ENCODE measurements at places on chromosomes 12 and 14.

- DNase-seq: no peak
Measured at GRCh38 chr14:102063808-102064429, 22.9 kb downstream of the HSP90AA1 start.

- no peak for DNase-seq
Measured at GRCh38 chr12:47269916-47270315, 190.2 kb upstream of the AMIGO2 start.

- no peak for DNase-seq
Measured at GRCh38 chr14:75727124-75727523, 66.1 kb downstream of the TTLL5 start.

DNA sequence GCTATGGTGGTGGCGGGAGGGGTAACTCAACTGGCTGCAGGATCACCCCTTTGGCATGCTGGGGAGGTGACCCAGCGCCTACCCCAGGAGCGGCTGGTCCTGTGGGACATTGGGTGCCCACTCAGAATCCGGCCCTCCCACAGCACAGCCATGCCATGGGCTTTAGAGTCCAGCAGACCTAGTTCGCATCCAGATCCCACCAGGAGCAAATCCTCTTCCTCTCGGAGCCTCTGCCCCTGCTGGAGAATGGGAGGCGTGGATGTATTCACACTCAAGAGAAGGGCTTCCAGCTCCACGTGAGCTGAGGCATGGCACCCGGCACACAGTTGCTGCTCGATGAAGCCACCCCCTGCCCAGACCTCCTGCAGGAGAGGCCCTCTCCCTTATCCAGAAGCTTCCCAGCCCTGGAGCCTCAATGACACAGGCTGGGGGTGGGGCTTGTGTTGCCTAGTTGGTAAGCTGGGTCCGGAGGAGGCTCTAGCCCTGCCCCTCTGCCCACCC is 17.7 kb downstream of the FAM222A start:
- DNase-seq: no peak

GRCh38 chr12:47590771-47591360 is 115.0 kb downstream of the RPAP3 start:
- no peak for DNase-seq

DNA sequence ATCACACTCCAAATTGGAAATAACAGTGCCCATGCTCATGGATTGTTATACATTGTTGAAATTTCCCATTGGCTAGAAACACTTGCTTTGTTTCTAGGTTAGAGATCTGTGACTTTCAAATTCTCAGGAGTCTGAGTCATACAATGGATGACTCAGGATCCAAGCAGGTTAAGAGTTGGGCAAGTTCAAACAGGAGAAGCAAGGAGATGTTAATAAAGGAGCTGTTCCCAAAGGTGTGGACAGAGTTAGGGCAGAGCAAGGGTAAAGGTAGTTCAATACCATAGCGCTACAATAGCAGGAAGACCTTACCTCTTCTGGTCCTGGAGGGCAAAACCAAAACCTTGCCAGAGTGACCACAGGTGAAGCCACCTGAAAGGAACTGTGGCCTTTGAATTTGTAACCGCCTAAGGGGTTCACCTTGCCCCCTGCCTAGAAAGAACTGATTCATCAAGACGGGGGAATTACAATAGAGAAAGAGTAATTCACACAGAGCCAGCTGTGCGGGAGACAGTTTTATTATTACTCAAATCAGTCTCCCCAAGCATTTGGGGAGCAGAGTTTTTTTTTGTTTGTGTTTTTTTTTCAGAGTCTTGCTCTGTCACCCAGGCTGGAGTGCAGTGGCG is 4.2 kb upstream of the AMN1 start:
- peak; percentile 36 for DNase-seq

- DNase-seq: no peak
Measured at GRCh38 chr14:21041676-21042433, at the start of gene RNASE7. RNASE7 (plus strand) TSS chr14:21042362; CDS start chr14:21042993, 631 bp downstream.

- no peak for DNase-seq
Measured at GRCh38 chr14:53971521-53971920, 14.9 kb upstream of the BMP4 start.

DNA sequence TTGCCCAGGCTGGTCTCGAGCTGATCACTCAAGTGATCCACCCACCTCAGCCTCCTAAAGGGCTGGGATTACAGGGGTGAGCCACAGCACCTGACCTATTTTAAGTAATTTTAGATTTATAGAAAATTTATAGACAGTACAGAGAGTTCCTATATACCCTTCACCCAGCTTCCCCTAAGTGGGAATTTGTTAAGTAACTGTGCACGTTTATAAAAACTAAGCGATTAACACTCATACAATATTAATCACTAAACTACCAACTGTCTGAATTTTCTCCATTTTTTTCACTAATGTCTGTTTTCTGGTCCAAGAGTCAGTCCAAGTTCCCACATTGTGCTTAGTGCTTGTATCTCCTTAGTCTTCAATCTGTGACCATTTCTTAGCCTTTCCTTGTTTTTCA is 5.5 kb downstream of the IL31 start:
- no peak for DNase-seq

DNA sequence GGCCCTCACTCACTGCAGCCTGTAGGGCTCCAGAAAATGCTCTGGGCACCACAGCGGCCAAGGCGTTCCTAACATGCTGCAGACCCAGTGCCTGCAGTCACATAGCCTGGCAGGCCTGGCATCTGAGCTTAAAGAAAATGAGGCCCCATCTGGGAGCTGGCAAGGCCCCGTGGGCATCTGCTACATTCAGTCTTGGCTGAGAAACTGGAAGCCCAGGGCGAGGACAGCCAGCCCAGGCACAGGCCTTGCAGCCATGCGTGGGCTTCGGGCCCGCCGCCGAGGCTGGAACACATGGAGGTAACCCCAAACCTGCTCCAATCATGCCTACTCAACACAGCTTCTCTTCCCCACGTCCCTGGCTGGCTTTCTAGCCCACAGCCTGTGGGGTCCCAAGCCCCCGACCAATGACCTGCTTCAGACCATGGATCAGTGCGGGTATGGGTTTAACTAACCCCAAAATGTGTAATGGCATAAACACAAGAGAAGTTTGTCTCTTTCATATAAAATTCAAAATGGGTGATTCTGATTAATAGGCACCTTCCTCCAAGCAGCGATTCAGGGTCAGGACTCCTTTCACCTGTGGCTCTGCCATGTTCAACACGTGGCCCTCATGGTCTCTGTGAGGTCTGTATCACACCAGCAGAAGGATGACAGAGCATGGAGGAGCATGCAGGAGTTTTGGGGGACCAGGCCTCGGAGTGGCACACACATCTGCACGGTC is 6.4 kb downstream of the NGB start:
- DNase-seq: no peak

DNA sequence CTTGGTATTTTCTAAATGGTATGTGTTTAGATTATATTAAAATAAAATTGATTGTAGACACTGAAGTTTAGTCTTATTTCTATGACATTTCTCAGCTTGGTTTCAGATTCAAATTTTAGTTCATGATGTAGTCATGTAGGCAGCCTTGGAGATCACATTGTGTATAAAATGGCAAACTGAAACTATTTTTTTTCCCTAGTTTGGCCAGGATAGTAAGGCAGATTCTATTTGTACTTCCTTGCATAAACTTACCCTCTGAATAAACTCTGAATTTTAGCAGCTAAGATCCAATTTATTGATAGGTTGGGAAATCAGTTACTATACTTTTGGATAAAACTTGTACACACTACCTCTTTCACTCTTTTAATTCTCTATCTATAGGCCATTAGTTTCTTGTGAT is 30.4 kb downstream of the PAPOLA start:
- no peak for DNase-seq

DNA sequence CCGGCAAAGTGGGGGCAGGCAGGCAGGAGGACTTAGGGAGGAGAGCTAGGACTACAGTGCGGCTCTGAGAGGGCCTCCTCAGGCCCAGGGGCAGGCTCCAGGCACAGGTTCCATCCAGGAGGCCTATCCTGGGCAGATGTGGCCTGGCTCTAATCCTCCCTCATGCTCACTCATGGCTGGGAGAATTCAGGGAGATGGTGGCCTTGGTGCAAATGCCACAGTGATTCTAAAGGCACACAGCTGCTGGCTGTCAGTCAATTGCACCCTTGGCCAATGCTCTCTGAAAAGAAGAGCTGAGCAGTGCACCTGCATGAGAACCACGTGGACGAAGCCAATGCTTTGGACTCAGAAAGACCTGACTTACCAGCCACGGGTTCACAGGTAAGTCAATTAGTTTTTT is 89.6 kb downstream of the C12orf75 start:
- no peak for DNase-seq
